ENCODE measurements at places on chromosomes 1 and 21. TPM values are rescaled to one million over a fixed set of nuclear protein-coding genes. Genes with fewer than 3 reads are reported as not detected.

The CCDC185 gene
- total RNA-seq: not detected

The ADORA3 gene
- total RNA-seq: not detected

The ATP1A4 gene
- total RNA-seq: 0.35 TPM

The BMP8A gene
- total RNA-seq: 0.19 TPM

The PLCH2 gene
- total RNA-seq: 0.59 TPM

DNA sequence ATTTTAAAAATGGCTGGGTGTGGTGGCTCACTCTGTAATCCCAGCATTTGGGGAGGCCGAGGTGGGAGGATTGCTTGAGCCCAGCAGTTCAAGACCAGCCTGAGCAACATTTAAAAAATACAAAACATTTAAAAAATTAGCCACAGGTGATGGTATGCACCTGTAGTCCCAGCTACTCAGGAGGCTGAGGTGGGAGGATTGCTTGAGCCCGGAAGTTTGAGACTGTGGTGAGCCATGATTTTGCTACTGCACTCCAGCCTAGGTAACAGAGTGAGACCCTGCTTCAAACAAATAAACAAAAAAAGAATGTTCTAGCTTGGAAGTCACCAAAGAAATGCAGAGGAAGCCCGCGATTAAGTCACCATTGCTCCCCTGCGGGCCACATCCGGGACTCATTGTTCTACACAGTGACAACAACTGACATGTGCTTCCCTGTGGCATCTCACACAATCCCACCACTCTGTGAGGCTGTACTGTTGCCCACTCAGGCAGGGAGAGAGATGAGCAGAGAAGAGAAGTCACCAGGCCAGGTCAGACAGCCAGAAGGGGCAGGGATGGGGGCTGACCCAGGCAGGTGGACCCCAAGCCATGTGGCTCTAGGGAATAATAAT is 18.4 kb upstream of the SPATC1L start:
- H3K4me3 ChIP-seq: no peak overlapping the region
- peaks cover 32% of the 10 kb centered on the region for H3K36me3 ChIP-seq
- no peaks in the 10 kb centered on the region for H3K27me3 ChIP-seq
- H3K4me1 ChIP-seq: peaks cover 6% of the 10 kb centered on the region

DNA sequence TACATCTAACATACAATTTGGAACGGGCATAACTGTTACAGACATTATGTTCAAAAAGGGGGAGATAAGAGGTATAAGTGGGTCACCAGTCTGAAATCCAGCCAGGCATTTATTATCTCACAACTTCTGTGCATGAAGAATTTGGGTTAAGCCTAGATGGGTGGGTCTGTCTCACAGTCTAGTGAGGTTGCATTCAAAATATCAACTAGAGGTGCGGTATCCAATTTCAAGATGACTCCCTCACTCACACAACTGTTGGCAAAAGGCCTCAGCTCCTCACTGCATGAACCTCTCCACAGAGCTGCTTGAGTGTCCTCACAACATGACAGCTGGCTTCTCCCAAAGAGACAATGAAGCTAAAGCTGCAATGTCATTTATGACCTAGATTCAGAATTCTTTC is 4.7 kb downstream of the AUNIP start:
- no peak for DNase-seq
- H3K36me3 ChIP-seq: no peaks in the 10 kb centered on the region
- no peak overlapping the region for H3K4me3 ChIP-seq
- peaks cover 24% of the 10 kb centered on the region for H3K4me1 ChIP-seq

DNA sequence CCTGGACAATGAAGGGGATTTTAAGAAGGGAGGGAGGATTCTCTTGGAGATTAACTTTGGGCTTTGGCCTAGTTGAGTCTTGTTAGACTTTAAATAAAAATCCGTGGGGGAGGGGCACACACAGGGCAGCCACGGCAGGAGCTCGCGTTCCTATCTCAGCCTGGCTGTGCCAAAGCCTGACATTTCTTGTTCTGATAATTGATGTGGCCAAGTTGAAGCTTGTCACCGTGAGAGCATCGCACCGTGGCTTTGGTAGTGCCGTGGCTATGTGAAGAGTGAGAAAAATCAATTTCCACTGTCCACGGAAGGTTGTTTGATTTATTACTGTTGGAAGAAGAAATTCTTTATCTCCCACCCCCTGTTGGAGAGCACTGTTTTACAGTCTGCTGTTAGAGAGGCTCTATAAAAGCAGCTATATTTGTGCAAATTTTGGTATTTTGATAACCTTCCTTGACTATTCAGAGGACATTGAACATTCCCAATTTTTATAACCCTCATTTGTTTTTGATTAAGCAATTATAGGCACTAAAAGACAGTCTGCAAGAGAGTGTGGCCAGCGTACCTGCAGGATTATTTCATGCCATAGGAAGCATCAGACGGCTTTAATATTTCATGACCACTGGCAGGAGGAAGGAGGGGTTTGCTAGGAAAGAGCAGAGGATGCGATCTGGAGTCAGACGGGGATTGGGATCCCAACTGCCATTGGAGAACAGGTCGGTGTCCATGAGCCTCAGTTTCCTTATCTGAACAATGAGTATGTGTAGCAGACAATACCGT is 160.7 kb downstream of the KAZN start:
- no peaks in the 10 kb centered on the region for H3K27me3 ChIP-seq
- H3K4me3 ChIP-seq: no peak overlapping the region

DNA sequence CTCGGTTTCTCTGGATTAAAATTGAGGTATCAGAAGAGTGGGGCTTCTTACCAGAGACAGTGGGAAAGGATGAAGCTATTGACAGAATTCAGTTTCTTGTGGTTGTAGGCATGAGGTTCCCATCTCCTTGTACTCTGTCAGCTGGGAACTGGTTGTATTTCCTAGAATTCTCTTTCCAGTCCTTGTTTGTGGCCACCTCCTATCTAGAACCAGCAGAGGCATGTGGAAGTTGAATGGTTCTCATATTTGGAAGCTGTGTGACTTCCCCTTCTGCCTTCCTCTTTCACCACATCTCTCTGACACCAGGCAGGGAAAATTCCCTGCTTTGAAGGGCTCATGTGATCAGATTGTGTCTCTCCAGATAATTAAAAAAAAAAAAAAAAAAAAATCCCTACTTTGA is 457.7 kb upstream of the ADAMTS5 start:
- no peak overlapping the region for H3K27ac ChIP-seq
- DNase-seq: no peak
- H3K4me1 ChIP-seq: no peaks in the 10 kb centered on the region
- no peaks in the 10 kb centered on the region for H3K27me3 ChIP-seq

DNA sequence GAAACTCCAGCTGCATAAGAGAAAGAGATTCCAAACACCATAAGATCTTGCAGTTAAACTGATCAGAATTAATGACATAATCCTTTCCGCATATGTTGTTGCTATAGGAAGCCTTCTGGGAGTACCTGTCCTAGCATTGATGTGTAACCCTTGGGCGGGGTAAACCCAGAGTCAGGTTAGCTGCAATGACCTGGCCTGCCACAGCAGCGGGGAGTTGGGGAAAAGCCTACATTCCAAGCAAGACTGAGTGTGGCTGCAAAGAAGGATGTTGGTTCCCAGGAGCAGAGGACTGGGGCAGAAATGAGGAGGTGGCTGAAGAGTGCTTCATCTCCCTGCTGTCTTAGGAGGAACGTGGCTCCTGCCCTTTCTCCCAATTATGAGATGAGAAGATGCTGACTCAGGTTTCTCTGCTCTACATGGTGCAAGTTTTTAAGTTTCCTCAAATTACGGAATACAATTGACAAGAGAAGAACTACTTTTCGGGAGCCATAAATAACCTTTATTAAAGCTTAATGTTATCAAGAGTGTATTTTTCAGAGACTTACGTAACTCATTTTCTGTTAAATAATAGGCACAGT is 142.1 kb downstream of the RYR2 start:
- no peaks in the 10 kb centered on the region for H3K4me1 ChIP-seq
- DNase-seq: no peak

DNA sequence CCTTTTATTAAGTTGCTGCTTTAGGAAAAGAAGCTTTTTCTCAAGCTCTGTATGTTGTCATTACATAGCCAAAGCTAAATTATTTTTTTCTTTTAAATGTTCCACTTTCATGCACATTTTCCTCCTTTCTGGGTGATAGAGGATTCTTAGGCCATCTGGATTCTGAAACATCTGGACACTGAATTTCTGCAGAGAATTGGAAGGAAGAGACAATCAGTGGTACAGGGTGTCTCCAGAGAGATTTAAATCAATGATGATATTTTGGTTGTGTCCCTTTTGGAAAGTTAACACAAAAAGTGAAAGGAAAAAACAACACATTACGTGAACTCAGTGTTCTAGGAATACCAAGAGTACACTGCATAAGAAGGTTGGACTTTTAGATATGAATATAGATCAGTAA is 211.4 kb upstream of the PKN2 start:
- peaks cover 5% of the 10 kb centered on the region for H3K4me1 ChIP-seq
- H3K4me3 ChIP-seq: no peak overlapping the region
- peaks cover under 1% of the 10 kb centered on the region for H3K36me3 ChIP-seq

DNA sequence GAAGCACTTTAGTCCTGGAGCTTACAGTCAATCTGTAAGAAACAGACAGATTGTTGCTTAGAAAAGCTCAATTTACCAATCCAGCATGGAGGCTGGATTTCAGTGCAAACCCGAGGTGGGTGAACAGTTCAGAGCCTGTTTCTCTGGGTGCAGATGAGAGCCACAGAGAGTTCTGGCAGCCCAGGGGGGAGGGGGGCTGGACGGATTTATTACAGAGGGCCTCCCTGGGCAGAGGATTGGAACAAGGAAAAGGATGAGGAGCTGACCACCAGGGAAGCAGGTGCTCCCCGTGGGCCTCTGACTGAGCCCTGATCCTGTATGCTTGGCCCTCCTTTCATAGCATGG is 38.0 kb upstream of the EPS8L3 start:
- no peaks in the 10 kb centered on the region for H3K36me3 ChIP-seq
- no peaks in the 10 kb centered on the region for H3K27me3 ChIP-seq
- H3K4me1 ChIP-seq: peaks cover 3% of the 10 kb centered on the region
- no peak overlapping the region for H3K4me3 ChIP-seq

DNA sequence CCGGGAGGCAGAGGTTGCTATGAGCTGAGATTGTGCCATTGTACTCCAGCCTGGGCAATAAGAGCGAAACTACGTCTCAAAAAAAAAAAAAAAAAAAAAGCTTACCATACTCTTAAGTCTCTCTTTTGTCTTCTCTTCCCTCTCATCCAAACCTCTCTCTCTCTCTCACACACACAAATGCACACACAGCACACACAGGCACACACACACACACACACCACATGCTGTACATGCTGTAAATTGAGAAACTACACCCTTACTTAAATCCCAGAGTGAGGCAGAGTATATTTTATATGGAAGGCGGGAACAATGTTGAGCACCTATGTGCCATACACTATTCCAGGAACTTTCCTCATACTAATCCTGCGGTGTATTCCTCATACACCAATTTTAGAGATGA is 6.5 kb downstream of the MCOLN3 start:
- H3K4me3 ChIP-seq: no peak overlapping the region
- H3K27ac ChIP-seq: no peak overlapping the region
- H3K36me3 ChIP-seq: no peaks in the 10 kb centered on the region

DNA sequence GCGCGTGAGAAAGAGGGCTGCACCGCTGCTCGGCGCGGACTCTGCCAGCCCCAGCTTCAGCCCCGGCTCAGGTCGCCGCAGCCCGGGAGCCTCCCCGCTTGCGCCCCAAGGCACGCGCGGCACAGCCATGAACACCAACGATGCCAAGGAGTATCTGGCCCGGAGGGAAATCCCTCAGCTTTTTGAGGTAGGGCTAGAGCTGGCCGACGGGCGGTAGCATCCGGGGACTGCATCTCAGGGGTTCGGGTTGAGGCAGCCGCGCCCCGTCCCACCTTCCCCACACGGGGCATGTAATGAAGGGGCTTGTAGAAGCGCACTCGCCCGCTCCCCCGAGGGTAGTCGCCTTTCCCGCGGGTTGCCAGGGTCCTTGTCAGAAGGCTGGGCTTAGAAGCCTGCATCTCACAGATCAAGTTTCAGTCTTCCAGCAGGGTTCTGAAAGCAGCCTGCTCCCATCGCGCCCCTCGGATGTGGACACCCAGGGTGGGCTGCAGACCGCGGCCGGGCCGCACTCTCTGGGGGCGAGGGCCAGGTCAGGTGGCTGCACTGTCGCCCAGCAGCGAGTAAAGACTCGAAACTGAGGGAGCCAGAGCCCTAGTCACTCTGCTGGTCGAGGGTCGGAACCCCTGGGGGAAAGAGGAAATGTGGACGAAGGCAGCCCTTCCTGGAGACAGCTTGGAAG is 507 bp downstream of the AK5 start:
- H3K27me3 ChIP-seq: peaks cover 67% of the 10 kb centered on the region
- no peaks in the 10 kb centered on the region for H3K36me3 ChIP-seq
- peak; percentile 42 for DNase-seq
- H3K4me3 ChIP-seq: peak overlapping the region; percentile 77
- no peak overlapping the region for H3K27ac ChIP-seq
- peaks cover 9% of the 10 kb centered on the region for H3K4me1 ChIP-seq

DNA sequence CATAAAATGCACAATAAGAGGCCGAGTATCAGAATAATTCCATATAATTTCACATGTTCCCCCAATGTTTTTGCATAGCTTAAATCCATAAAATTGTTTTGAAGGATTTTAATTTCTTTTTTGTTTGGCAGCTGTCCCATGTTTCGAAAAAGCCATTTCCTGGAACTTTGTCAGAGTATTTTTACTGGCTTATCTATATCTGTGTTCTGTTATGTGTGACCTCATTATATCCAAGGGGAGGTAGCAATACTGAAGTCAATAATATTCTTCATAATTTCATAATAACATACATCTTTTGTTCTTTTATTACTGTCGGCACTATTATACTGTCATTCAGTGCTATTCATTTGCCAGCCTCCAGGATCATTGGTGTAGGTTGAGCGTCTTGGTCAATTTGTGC is 9.4 kb upstream of the BACH1 start:
- H3K27me3 ChIP-seq: peaks cover 7% of the 10 kb centered on the region
- DNase-seq: no peak
- H3K4me1 ChIP-seq: no peaks in the 10 kb centered on the region

DNA sequence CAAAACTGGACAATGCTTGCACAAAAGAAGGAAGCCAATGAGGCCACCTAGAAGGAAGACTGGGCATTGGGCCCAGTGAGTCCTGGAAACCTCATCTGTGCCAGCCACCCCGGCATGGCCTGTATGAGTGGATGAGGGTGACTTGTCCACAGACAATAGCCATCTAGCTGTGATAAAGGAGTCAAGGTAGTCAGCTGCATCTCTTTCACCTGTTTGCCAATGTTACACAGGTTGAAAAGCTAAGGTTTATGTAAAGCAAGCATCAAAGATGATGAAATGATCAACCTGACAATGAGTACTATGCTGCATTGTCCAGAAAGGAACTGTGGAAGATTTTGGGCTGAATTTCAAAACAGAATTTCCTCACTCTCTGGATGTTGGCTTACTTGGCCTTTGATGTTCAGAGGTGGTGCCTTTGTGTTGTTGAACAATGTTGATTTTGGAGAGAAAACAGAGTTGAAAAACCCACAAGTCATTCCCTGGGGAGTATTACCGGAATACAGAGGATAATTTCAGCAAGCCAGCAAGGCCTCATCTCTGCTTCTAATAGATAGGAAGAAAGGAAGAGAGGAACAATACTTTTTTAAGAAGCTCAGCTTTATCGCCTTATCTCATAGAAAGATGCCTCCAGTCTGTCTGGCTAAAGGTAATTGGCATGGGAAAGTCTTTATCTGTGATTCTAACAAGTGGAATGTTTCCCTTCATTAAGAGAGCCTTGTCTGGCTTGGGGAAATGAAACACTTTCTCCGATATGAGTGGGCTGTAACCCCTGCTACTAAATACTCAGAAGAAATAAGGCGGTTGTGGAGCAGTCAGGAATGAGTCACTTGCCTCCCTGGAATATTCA is 11.4 kb upstream of the SELE start:
- no peak overlapping the region for H3K4me3 ChIP-seq
- H3K27me3 ChIP-seq: peaks cover 7% of the 10 kb centered on the region
- H3K36me3 ChIP-seq: no peaks in the 10 kb centered on the region
- no peak overlapping the region for H3K27ac ChIP-seq
- H3K4me1 ChIP-seq: no peaks in the 10 kb centered on the region

- H3K27ac ChIP-seq: no peak overlapping the region
- H3K4me1 ChIP-seq: no peaks in the 10 kb centered on the region
- no peak overlapping the region for H3K4me3 ChIP-seq
- no peaks in the 10 kb centered on the region for H3K27me3 ChIP-seq
Measured at GRCh38 chr1:59481881-59482505, 185.1 kb downstream of the FGGY start.
